ENCODE measurements at places on chromosomes 2 and 18.

DNA sequence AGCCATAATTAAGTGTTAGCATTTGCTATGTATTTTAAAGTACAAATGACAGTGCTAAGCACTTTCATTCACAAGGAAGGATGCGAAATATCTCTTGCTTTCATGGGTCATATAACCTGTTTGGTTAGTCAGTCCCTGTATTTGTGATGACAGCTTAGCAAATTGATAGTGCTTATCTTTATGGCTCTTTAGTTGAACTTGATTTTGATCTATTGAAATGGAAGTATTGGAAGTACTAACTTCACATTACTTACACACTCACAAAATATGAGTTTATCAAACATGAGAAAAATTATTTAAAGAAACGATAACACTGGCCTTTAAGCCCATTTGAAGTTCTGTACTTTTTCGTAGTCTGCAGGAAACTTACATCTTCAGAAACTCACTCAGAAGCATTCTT, 97.4 kb upstream of the NEUROD1 start:
- DNase-seq, result no peak

DNA sequence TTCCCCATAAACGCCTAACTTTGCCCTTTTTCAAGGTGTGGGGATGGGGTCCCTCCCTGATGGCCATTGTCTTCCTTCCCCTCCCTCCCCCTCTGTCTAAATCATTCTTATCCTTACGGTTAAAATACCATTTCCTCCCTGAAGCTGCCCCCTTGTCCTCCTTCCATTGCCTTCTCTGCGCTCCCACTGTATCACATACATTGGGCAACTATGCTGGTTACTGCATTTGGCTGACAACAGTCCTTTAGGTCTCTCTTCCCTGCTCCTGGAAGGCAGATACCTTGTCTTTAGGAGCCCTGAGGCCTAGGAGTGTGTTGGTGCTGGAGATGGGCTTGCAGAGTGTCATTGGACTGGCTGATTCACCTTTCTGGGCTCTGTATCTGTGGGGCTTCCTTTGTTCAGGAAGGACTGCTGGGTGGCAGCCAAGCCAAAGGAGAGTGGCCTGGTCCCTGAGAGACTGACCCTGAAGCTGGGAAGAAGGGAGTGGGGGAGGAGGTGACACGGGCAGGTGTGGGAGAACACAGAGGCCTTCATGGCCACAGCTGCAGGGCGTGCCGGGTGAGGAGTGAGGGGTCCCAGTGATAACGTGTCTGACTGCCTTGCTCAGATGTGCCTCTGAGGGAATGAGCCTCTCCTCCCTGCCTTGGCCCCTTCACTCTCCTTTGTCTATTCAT, 2.2 kb downstream of the WNT6 start:
- DNase-seq, result no peak

DNA sequence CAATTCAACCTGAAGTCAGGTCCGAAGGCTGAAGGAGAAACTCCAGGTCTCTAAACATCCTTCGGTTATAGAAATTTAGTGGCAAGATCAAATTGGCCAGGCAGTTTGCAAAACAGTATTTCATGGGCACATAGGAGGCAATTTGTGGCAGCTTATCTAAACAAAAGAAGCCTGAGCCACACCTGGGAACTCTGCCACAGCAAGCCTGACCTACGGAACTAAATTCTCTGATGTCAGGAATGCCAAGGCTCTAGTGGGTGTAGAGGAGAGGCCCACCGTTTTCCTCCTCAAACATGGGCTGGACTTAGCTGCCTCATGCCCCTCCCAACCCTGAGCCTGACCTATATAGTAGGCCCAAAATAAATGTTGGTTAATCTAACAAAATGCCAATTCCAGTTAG, 16.0 kb downstream of the SATB2 start:
- DNase-seq, result no peak

GRCh38 chr2:180202467-180202951, 195.4 kb upstream of the CWC22 start:
- DNase-seq, result no peak

- DNase-seq, result no peak
Measured at GRCh38 chr2:163086940-163087339, 248.4 kb upstream of the KCNH7 start.

GRCh38 chr18:43876286-43876685, 599.0 kb upstream of the SYT4 start:
- DNase-seq, result no peak

- no peak for DNase-seq
Measured at GRCh38 chr2:44573996-44574395, 212.2 kb downstream of the CAMKMT start.

- no peak for DNase-seq
Measured at GRCh38 chr2:215161301-215161829, 22.9 kb upstream of the ABCA12 start.

DNA sequence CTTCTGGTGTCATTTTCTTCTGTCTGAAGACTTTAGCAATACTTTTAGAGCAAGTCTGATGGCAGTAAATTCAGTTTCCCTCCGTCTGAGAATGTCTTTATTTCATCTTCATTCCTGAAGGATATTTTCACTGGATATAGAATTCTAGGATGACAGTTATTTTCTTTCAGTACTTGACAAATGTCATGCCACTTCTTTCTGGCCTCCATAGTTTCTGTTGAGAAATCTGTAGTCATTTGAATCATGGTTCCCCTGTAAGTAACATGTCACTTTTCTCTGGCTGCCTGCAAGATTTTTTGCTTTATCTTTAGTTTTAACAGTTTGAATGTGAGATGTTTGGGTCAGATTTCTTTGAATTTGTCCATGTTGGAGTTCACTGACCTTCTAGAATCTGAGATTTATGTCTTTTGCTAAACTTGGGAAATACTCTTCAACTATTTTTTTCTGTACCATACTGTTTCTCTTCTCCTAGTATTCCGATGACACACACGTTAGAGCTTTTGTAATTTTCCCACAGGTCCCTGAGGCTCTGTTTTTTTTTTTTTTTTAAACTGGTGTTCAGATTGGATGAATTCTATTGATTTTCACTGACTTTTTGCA, 30.2 kb downstream of the RMND5A start:
- no peak for DNase-seq

- no peak for DNase-seq
Measured at GRCh38 chr2:98952966-98953365, 16.9 kb upstream of the CRACDL start.

DNA sequence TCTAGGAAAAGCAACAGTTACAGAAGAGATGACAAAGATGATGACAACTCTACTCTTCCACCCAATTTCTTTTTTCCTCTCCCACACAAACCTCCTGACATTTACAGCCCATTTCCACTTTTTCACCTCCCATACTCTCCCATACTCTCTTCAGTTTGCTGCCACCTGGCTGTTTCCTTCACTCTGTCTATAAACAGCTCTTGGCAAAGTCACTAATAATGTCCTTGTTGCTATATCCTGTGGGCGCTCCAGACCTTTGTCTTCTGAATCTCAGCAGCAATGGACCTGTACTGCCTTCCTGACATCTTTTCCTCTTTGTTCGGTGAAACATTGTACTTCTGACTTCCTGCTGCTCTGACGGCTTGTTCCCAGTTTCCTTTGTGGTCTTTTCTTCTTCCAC, 60.7 kb upstream of the CAVIN2 start:
- no peak for DNase-seq

DNA sequence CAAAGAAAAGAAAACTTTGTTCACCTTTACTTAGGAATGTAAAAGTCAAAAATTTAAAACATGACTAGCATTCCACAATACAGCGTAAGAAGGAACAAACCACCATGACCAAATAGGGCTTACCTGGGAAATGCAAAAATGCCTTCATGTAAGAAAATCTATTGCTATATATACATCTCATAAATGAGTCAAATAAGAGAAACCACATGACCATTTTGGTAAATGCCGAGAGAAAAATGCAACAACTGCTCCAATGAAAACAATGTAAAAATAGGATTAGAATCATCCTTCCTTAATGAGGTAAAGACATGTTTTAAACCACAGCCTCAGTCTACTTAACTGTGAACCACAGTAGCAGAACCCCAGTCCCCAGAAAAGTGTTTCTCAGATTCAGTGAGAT, 49.4 kb downstream of the TGOLN2 start:
- no peak for DNase-seq

GRCh38 chr2:172772633-172773032, 37.0 kb downstream of the RAPGEF4 start:
- DNase-seq, result no peak

GRCh38 chr2:105917226-105917625, 172.5 kb downstream of the NCK2 start:
- no peak for DNase-seq

- peak; percentile 55 for DNase-seq
Measured at GRCh38 chr18:12819322-12819721, 64.7 kb downstream of the PTPN2 start.

DNA sequence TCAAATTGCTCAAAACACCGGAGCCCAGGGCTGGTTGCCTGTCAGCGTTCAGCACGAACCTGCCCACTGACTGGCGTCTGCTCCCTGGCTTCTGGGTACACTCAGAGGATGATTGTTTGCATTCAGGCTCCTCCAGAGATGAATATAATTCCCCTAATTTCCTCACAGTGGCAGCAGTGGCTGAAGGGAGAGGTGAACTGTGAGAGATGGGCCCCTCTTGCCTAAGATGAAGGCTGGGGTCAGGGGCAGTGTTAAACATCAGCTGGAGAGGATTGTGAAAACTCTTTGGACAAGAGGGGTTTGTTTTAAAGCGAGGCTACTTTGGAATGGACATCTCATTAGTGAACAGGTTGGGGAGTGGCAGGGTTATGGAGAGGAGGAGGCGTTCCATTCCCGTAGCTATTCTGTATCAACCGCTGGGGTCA, 31.0 kb downstream of the TCF7L1 start:
- DNase-seq, result no peak

DNA sequence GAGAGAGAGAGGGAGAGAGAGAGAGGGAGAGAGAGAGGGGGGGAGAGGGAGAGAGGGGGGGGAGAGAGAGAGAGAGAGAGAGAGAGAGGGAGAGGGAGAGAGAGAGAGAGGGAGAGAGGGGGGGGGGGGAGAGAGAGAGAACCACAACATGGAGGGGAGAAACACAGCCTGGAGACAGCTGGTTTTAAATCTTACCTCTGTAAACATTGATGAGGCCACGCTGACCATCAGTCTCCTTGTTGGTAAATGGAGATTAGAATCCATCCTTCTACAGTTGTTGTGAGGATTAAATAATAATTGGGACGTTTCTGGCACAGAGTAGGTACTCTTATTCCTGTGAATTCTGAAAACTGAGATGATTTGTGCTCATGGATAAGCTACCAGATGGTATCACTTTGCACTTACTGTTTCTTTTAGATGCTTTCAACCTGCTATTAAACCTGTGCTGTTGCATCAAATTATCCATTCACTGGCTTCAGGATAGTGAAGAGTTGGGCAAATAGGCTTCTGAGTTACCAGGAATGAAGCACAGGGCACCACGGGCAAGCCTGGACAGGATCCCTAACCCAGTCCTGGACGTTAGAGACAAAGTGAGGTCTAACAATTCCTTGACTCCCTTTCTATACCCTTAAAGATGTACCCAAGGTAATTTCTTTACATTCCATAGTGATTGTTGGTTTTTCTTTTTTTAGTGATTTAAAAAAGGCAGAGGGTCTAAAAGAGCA, 318.1 kb downstream of the ZNF521 start:
- no peak for DNase-seq

DNA sequence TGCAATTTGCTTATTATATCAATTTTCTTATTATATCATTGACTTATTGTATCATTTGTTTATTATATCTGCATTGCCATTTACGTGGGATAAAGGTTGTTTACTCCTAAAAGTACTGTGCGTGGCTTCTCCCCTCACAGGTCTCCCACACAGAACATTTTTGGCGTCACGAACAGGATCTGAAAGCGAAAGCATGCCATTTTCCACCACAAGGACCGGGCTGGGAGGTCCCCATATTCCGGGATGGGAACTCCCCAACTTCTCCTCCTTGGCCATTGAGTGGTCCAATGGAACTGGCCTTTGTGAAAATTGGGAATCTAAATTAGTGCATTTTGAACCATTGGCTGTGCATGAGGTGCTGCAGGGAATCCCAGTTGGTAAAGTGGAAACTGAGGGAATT, 4.8 kb upstream of the DSG2 start:
- no peak for DNase-seq

- DNase-seq, result no peak
Measured at GRCh38 chr2:100110614-100111000, 31.8 kb downstream of the AFF3 start.

GRCh38 chr2:207054521-207054920, 111.2 kb downstream of the KLF7 start:
- DNase-seq, result no peak

DNA sequence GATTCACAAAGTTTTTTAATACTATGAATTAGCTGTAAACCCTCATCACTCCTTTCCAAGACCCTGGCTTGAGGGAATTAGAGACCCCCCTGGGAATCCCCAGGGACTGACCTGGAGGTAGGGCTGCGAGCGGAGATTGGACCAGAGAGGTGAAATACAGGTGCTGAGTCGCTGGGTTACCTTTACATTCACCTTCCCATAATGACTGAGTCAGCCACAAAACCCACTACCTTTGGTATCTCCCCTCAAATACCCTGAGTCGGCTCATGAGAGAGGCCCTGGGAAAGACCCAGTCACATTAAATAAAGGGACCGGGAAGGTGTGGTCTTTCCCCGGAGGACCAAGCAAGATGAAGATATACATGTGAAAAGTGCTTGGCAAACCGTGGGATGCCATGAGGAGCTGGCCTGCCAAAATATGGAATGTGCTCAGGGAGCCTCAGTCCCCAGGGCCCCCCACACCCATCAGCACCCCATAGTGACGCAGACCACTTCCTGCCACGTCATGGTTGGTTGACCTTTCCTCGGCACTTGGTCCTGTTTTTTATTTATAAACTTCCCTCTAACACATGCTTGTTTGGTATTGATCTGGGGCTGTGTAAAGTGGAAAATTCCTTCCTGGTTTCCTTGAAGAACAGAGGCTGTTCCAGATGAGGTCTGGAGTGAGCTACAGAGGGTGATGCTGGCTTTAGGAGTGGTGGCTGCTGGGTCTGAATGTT, 51.4 kb downstream of the IL1RL2 start:
- DNase-seq, result no peak

DNA sequence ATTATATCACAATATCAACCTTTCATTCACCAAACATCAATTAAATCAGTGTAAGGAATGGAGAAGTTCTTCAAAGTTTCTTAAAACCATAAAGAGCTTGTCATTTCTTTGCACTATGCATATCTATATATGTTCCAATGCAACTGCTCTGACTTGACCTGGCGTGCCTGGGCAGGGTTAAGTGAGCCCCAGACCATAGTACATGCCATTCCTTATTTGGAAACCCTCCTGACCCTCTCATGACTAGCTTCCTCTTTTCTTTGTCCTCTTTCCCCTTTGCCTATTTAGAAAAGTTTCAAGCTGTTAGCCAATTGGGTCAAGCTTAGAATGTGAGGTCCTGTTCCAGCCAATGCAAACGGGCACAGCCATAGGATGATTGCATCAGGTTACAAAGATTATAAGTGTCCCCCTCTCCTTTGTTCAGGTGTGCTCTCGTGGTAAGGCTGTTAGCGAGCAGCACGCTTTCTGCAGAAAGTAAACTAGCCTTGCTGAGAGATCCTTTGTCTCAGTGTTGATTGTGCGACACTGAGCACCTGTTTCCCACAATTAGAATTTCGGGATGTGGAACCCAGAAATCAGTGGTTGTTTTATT, 78.2 kb upstream of the UXS1 start:
- no peak for DNase-seq
